HCT116 (cell line): ENCODE measurements at places on chromosomes 4 and X. TPM values are rescaled to one million over a fixed set of nuclear protein-coding genes. Genes with fewer than 3 reads are reported as not detected.

GRCh38 chrX:111411557-111411956, 435 bp downstream of the DCX start:
- no peak for DNase-seq

Gene APLN
- total RNA-seq: 0.22 TPM

DNA sequence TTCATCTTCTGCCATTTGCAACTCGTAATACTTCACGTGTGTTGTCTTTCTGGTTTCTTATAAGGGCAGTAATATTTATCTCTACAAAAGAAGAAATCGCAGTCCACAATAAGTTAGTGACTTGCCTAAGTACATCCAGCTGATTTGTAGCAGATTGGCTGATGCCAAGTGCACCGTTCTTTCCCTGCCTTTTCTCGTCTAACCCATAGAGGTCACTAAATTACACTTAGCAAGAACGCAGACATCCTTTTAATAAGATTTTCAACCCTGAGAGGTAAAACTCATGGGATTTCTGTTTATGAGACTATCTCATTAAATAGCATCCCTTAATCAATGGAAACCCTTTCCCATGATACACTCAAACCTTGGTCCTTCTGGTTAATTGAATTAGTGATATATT, 408.6 kb upstream of the ACTRT1 start:
- DNase-seq: no peak

Gene PRPS1
- total RNA-seq: 62.6 TPM

- DNase-seq: no peak
These were observed 162.0 kb downstream of the PDGFRA start for GRCh38 chr4:54391104-54391503.
